ENCODE measurements at places on chromosomes 4 and X.
A peak's percentile ranks its signal among the peaks of the same experiment; 100 is the strongest.

DNA sequence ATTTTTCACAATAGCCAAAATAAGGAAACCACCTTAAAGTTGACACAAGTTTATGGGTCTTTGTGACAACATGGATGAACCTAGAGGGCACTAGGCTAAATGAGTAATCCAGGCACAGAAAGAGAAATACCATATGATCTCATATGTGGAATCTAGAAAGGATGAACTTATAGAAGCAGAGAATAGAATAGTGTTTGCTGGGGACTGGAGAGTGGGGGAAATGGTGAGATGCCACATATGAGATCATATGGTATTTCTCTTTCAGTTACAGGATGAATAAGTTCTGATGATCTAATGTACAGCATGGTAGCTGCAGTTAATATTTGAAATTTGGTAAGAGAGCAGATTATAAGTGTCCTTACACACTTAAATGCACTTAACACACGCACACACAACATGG lies 35.9 kb downstream of the F8A2 start:
- no peak for DNase-seq

DNA sequence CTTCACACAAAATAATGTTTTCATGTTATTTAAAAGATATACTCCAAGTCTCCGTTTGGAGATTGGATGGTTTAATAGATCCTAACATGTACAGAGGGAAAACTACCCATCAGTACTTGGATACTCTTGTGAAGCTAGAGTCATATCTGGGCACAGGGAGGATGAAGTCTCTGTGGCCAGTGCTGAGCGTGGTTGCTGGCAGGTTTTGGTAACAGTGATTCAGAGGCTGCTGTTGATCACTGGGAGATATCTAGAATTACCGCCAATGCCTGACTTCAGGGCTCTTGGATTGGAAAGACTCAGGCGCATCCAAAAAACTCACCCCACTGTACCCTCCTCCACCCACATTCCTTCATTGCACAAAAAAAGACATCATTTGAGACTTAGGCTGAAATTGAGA lies 107.2 kb upstream of the PGRMC2 start:
- no peak for DNase-seq

DNA sequence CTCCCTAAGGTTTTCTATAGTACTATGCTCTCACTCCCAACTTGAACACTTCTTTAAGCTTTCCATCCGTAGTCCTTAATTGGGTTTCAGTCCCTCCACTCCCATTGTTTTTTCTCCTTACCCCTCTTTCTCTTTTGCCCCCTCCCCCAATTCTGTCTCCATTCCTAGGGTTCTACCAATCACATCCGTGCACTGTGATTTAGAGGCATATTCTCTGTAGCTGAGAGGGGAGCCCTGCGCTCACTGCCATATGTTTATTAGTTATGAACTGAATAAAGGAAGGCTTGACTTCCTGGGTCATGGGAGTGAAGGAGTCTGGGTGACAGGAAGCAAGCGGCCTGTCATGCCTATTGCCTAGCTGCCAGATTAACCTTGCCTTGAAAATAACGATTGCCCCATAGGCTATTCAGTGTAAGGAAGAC lies 471 bp downstream of the MCTS1 start:
- peak; percentile 25 for DNase-seq

GRCh38 chrX:8939322-8939721 lies 94.6 kb downstream of the FAM9B start:
- DNase-seq, result no peak

DNA sequence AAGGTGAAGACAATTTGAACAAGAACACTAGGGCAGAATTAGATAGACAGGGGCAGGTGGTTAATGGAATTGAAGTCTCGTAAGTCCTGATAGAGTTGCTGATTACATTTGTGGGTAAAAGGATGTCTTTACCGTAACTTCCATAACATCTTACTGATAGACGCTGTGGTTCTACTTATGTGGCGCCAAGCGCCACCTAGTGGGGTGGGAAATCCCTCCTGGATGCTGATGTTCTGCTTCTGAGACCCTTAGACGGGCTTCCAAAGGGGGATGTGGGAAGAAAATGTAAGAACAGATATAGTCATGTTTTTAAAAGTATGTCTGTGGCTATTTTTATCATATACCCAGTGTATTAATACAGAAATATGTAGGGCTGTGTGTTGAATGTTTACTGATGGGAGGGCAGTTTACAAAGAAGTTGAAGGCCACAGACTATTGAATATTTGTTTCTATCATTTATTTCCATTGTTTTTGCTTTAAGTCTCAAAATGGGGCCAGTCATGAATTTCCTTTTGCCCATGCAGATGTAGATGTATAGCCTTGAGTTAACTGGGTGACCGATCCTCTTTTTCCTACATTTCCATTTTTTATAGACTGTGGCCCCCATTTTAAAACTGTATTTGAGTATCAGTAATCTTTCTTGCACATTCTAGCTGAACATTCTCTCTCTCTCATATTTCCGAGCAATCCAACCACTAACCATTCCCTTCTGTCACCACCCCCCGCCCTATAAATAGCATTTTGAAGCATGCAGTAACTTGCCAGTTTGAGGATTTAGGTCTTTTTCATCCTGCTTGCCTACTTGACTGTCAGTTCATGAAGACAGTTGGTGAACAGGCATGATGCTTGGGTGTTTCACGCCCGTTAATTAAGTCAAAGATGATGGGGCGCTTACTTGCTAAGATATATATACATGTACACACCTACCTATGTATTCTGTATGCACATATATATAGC lies 12.1 kb upstream of the TLR8 start:
- peak; percentile 12 for DNase-seq

- DNase-seq, result no peak
Measured at GRCh38 chrX:1661048-1661921, 46.4 kb downstream of the ASMT start.

DNA sequence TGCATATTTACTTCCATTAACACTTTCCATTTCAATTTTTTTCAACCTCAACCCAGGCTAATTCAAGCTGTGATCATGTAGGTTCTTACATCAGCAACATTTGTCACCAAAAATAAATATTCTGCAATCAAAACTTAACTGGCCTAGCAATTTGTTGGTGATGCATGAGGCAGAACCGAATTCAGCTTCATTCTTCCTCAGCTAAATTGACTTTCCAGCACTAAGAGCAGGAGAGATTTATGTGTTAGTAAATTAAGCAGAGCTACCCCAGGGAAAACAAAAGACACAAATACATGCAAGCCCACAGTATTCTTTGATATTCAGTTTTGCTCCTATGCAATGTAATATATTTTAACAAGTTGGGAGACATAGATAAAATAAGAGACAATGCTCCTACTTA lies 208.7 kb upstream of the NDST3 start:
- no peak for DNase-seq

DNA sequence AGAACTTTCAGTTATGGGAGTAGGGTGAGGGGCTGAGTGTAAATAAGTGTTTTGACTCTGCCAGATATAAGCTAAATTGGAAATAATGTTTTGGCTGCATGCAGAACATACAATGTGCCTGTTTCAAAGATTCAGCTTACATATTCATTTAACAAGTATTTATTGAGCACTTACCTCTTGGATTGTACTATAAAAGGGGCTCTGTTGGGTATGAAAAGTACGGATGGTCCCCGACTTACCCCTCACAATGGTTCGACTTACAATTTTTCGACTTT lies 799 bp upstream of the AIFM1 start:
- no peak for DNase-seq

GRCh38 chrX:133454491-133454914 lies 39.2 kb upstream of the GPC4 start:
- DNase-seq, result no peak

- no peak for DNase-seq
Measured at GRCh38 chr4:152459326-152459725, 76.6 kb downstream of the FBXW7 start.
